ENCODE measurements at places on chromosomes 5 and 9. TPM values are rescaled to one million over a fixed set of nuclear protein-coding genes. Genes with fewer than 3 reads are reported as not detected.

The FOXD4L4 gene
- total RNA-seq = 0.57 TPM

The PPP3R2 gene
- total RNA-seq = not detected

The ANKRD34B gene
- not detected for total RNA-seq

The SLC36A3 gene
- total RNA-seq = not detected

The GRXCR2 gene
- not detected for total RNA-seq

The ATP6V0E1 gene
- total RNA-seq = 159 TPM

The OBP2B gene
- total RNA-seq = not detected

The WHRN gene
- 2.4 TPM for total RNA-seq

The FAM163B gene
- not detected for total RNA-seq

The FST gene
- 14.3 TPM for total RNA-seq

The APC gene
- total RNA-seq = 68.2 TPM

The IL13 gene
- not detected for total RNA-seq

The RNF208 gene
- 2.4 TPM for total RNA-seq

The C5orf58 gene
- not detected for total RNA-seq

The PCDHB13 gene
- 2.4 TPM for total RNA-seq

The IL9 gene
- not detected for total RNA-seq

The CCNJL gene
- total RNA-seq = 2.8 TPM

The PCDHB10 gene
- 2.4 TPM for total RNA-seq

The SPATA31C1 gene
- not detected for total RNA-seq

The PCDHB3 gene
- total RNA-seq = 1.5 TPM

The HAVCR2 gene
- total RNA-seq = 31.3 TPM

The AMBP gene
- not detected for total RNA-seq

The SLC4A9 gene
- total RNA-seq = not detected

The IRX1 gene
- 3.3 TPM for total RNA-seq

The GRIA1 gene
- 2.0 TPM for total RNA-seq

The PRDM9 gene
- not detected for total RNA-seq

The GLDC gene
- total RNA-seq = not detected

The MAPKAP1 gene
- total RNA-seq = 64.4 TPM

The SV2C gene
- total RNA-seq = under 0.01 TPM

All from subcutaneous adipose tissue (tissue), 4 donors.